ENCODE measurements at places on chromosomes 2 and 18. TPM values are rescaled to one million over a fixed set of nuclear protein-coding genes. Genes with fewer than 3 reads are reported as not detected.

The RIT2 gene
- total RNA-seq, result 7.1 TPM

The DOCK10 gene
- total RNA-seq, result 44.4 TPM

The ASB18 gene
- 0.39 TPM for total RNA-seq

The IL1F10 gene
- not detected for total RNA-seq

The CKAP2L gene
- total RNA-seq, result 7.9 TPM

The CNDP2 gene
- total RNA-seq, result 66.4 TPM

The AQP12B gene
- not detected for total RNA-seq

The ATG9A gene
- total RNA-seq, result 26.2 TPM
